ENCODE measurements at places on chromosomes 16 and 17.

DNA sequence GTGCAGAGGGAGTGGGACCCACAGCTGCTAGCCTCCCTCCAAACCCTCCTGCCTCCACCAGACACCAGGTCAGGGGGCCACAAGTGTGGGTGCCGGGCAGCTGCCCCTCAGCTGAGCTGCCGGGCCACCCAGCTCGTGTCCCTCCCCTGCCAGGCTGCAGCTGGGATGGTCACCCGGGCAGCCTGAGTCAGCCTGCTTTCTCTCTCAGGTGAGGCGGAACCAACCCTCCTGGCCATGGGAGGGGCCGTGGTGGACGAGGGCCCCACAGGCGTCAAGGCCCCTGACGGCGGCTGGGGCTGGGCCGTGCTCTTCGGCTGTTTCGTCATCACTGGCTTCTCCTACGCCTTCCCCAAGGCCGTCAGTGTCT, 6.9 kb downstream of the SLC16A3 start:
- no peak for DNase-seq

- DNase-seq: no peak
These were observed 10.2 kb downstream of the PDIA2 start for GRCh38 chr16:293043-293775.

GRCh38 chr16:27174798-27175197, 28.5 kb upstream of the KDM8 start:
- DNase-seq: no peak

DNA sequence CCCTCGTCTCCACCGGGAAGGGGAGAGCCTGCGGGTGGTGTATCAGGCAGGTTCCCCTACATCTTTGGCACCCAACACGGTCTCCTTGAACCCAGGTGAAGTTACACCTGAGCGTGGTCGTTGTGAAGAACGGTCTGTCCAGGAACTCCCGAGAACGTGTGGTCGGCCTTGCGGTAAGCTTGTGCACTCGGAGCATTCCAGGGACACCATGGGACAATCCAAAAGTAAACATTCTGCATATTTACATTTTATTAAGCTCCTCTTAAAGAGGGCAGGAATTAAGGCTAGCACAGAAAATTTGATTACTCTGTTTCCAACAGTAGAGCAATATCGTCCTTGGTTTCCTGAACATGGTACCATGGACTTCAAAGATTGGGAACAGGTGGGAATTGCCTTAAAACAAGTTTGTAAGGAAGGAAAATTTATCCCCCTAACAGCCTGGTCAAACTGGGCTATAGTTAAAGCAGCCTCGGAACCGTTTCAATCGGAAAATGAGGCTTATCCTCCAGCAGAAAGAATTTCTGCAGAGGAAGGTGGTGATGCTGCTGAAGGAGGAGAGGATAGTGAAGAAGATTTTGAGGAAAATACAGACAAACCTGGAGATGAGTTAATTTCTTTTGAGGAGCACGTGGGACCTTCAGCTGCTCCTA, 18.2 kb downstream of the ALOX15B start:
- DNase-seq: no peak

GRCh38 chr17:45121055-45121454, 11.3 kb downstream of the PLCD3 start:
- DNase-seq: no peak

- no peak for DNase-seq
These were observed 221.6 kb upstream of the SDK2 start for GRCh38 chr17:73865831-73866230.

DNA sequence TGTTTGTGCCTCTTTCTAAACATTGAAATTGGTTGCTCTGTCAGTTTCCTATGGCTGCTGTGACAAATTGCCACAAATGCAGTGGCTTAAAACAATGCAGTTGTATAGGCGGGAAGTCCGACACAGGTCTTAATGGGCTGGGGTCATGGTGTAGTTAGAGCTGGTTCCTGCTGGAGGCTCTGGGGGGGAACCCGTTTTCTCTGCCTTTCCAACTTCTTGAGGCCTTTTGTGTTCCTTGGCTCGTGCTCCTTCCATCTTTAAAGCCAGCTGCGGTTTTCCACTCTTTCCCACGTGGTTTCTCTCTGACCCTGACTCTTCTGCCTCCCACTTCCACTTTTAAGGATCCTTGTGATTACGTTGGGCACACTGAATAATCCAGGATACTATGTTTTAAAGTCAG, 12.5 kb downstream of the EPN2 start:
- DNase-seq: no peak

DNA sequence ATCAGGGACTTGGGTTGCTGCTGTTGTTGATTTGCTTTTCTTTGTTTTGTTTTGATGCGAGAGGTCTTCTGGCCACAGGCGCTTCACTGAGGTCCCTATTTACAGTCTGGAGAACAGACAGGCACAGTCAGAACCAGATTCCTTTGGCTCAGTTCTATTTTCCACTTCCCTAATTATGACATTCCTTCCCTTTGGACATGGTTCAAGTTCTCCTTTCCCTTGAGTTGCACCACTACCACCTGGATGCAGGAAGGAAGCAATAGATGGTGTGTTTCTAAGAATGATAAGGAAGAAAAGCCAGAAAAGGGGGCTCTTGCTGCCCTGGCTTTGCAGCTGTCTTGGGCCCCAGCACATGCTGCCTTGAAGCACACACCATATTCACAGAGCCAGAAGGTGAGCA, 160.6 kb downstream of the MAF start:
- no peak for DNase-seq

GRCh38 chr17:1617620-1618174, 10.9 kb downstream of the SLC43A2 start:
- DNase-seq: no peak

DNA sequence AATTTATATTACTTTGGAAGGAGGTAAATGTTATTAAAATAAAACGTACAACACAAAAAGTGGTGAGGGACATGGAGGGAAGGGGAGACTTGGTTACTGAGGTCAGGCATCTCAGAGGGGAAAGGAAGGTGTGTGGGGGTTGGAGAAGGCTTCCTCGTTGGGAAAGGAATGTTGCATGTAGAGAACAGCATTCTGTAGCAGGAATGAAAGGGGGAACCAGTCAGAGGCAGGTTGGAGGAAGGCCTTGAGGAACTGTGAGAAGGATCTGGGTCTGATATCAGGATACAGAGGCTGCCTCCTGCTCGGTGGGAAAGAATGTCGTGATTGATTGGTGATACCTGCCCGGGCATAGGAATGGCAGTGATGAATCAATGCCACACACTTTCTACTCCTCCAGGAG, 103.3 kb upstream of the ZFHX3 start:
- DNase-seq: no peak

DNA sequence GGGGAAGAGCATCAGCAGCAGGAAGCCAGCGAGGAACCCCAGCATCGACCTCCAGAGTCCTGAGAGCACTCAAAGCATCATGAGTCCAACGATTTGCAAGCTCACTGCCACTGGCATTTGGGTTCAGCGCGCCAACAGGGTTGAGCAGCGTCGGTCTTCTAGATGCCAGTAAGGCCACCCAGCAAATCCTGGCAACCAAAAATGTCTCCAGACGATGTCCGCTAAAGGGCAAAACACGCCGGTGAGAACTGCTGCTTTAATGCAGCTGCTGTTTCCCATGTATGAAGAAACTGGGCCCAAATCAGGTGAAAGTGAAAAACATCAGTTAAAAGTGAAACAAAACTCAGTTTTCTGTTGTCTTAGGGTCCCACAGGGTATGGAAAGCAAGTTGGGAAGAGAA, 70.2 kb downstream of the ANKRD11 start:
- no peak for DNase-seq

DNA sequence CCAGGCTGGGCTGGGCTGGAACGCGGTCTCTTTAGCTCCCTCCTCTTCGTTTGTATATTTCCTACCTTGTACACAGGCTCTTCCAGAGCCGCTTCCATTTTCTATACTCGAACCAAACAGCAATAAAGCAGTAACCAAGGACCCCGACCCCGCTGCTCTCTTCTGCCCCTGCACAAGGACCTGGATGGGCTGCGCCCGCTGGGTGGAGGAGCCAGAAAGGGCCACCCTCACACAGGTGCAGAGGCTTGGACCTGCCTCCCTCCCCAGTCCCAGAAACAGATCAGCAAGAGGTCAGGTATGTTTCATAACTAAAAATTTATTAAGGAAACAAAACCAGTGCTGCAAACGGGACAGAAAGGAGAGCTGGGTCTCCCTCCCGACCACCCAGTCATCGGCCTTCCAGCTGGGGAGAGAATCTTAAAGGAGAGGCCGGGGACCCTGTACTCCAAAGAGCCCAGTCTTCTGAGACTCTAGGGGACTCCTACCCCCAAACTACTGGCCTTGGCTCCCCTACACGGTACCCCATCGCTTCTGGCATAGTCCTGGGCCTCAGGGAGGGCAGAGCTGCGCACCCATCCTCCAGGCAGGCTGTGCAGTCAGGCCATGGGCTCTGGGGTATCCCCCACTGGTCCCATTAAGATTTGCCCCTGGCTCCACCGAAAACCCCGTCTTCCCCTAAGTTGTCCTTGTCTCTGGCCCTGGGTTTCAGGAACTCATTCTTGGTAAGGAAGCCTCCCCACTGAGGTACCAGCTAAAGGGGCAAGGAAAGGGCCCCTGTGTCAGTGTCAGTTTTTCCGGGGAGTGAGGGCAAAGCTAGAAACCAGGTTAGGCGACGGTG, 4.9 kb downstream of the HIC1 start:
- DNase-seq: no peak

- DNase-seq: no peak
These were observed 276.1 kb downstream of the SLC39A11 start for GRCh38 chr17:72816406-72816805.

DNA sequence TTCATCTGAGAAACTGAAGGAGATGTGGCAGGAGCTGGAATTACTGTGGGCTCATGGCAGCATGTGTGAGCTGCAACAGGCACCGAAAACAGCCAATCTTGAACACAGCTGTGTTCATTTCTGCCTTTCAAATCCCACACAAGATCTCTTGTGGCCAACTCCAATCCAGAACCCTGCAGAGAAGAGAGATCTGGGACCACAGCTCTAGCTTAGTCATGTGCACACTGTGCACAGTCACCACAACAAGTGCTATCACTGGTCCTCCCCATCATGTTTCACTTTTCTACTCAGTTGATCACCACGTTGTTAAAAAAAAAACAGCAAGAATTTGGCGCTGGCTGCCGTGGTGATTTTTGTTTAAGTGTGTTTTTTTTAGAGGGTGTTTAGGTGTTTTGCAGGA, 254.5 kb upstream of the ELAC2 start:
- DNase-seq: no peak

GRCh38 chr16:10343124-10343760, 42.6 kb upstream of the ATF7IP2 start:
- no peak for DNase-seq
